ENCODE measurements at places on chromosomes 13 and 19.
A peak's percentile ranks its signal among the peaks of the same experiment; 100 is the strongest.

- peak; percentile 5 for DNase-seq
These were observed 9.1 kb downstream of the MAST1 start for GRCh38 chr19:12847159-12848139.

- DNase-seq, result no peak
These were observed 749 bp upstream of the PAN3 start for GRCh38 chr13:28137596-28137995.

DNA sequence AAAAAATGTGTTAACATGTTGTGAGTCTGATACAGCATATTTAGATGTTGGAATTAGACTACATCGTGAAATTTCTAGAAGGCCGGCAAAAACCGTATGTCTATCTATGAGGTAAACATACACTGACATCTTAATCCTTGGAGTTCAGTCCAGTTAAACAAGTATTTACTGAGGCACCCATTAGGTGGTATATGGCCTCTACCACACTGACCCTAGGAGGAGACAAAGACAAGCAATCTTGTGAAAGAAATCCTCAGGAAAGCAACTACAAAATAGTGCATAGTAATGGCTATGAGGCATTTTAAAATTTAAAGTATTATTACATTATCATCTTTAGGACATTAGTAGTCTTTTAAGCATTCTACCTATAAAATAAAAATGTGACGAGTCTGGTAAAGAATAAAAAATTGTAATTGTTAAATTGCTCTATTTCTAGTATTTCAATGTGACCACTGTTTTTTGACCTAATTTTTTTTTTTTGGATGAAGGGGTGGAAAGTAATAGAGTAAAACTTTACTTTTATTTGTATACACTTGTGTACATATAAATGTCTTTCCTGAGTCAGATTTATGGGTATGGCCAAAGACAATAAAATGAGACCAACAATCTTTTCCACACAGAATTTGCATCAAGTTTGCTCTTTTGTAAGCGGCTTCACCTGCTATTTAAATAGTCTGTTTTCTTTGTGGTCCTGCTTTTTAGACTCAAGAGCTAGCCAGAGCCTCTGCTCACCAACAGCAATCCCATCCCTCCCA, 50.5 kb downstream of the KATNAL1 start:
- no peak for DNase-seq

- DNase-seq, result no peak
These were observed 10.9 kb upstream of the DNMT1 start for GRCh38 chr19:10205636-10206035.

- no peak for DNase-seq
These were observed 9.6 kb downstream of the FAM98C start for GRCh38 chr19:38412491-38412890.

- no peak for DNase-seq
These were observed 1.8 kb upstream of the RUBCNL start for GRCh38 chr13:46388846-46389245.

DNA sequence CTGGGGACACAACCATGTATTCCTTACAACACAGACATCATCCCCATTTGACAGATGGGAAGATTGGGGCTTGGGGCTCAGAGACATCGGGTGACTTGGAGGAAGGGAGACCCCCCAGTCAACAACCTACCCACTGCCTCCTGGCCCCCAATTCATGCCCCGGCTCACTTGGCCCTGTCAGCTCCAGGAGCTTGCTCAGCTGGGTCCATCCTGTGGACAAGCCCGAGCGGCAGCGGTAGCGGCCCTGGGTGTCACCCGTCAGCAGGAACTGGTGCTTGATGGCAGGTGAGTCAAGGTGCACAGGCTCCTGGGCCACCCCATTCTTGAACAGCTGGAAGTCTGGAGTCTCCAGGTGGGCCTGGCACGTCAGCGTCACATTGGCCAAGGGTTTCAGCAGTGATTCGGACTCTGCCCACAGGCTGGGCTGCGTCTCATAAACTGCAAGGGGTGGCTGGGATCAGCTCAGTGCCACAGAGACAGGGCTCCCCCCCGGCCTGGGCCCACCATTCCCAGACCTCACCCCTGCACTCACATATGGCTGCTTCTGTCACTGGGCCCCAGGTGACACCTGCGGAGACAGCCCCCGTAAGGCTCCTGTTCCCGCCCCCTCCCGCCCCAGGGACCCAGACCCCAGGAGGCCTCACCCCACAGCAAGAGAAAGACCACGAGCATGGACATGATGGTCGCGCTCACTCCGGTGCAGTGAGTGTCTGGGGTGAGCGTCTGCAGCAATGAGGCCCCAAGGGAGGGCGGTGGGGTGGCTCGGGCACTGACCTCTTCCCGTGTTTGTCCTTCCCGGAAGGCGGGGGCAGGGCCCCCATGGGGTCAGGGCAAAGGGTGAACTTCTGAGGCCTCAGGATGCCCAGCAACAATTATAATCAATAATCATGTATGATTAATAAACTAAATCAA, at the start of gene A1BG:
Gene A1BG, minus strand, starts transcription at position 733 of the 912 bp plus-strand sequence. Its CDS starts 55 bp downstream, at position 678.
- no peak for DNase-seq

- DNase-seq, result no peak
These were observed 418.9 kb downstream of the DIAPH3 start for GRCh38 chr13:59744747-59745391.

DNA sequence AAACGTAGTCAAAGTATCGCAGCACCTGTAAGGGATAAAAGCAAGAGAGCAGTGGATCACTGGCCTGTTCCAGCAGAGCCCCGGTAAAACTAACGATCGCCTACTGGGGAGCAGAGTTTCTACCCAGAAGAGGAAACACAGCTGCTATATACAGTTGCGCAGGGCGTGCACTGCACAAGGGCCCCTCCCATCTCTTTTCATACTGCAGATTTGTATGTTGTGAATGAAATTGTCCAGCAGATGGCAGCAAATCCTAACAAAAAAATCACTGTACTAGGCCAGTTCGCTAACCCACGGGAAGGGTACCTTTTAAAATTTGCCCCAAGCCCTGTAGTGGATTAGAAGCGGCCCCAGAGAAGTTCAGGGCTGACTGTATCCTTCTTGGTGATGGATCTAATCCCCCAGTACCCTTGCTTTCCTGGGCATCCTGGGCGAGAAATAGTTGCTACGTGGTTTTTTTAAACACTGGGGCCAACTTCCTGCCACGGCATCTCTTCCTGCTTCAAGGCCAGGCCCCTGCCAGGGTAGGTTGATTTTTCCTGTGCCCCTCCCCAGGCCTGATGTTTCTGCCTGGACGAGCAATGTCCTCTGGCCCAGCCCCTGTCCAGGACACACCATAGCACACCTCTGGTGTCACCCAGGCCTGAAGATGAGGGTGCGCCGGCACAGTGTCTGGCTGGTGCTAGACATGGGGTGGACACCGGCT, 127.0 kb downstream of the IER2 start:
- no peak for DNase-seq

- no peak for DNase-seq
These were observed at the start of gene TNFSF13B for GRCh38 chr13:108269601-108270328. TNFSF13B (plus strand) TSS chr13:108269718; CDS start chr13:108269896, 178 bp downstream.

- DNase-seq, result no peak
These were observed 606 bp downstream of the ERCC5 start for GRCh38 chr13:102846261-102847015.

GRCh38 chr19:16860118-16860517, 28.7 kb upstream of the F2RL3 start:
- DNase-seq, result no peak

DNA sequence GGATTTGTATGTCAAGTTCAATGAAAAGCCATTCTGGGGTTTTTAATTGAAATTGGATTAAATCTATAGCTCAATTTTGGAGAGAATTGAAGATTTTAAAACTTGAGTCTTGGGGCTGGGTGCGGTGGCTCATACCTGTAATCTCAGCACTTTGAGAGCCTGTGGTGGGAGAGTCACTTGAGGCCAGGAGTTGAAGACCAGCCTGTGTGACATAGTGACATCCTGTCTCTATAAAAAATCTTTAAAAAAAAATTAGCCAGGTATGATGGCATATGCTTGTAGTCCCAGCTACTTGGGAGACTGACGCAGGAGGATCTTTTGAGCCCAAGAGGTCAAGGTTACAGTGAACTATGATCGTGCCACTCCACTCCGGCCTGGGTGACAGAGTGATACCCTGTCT, 41.2 kb downstream of the VAV1 start:
- DNase-seq, result no peak

GRCh38 chr19:7908742-7909461, 5.2 kb downstream of the MAP2K7 start:
- DNase-seq, result no peak

DNA sequence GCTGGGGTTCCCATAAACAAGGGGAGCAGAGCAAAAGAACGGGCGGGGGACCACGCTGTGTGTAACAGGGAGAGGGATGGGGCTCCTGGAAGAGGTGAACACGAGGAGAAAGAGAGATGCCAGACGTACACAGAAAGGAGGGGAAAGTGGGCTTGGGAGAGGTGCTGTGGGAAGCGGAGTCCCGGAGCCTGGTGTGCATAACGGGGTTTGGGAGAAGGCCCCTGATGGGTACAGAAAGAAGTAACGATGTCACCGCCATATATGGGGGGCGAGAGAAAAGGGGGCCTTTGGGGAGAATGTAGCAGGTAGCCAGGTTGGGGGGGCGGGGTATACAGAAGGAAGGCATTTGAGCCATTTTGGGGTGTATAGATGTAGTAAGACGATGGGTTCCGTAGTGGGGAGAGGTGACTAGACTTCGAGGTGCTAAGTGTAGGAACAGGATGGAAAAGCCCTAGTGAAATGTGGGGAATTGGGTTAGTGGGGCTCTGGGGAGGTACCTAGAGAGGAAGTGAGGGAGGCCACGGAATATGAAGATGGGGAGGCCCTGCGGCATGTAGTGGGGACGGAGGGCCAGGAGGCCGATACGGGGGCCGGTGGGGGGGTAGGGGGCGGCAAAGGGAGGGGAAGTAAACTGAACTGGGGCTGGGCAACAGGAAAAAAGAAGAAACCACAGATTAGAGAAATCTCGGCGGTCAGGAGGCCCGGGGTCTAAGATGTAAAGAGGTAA, 787 bp downstream of the ZNF580 start:
- DNase-seq, result no peak

DNA sequence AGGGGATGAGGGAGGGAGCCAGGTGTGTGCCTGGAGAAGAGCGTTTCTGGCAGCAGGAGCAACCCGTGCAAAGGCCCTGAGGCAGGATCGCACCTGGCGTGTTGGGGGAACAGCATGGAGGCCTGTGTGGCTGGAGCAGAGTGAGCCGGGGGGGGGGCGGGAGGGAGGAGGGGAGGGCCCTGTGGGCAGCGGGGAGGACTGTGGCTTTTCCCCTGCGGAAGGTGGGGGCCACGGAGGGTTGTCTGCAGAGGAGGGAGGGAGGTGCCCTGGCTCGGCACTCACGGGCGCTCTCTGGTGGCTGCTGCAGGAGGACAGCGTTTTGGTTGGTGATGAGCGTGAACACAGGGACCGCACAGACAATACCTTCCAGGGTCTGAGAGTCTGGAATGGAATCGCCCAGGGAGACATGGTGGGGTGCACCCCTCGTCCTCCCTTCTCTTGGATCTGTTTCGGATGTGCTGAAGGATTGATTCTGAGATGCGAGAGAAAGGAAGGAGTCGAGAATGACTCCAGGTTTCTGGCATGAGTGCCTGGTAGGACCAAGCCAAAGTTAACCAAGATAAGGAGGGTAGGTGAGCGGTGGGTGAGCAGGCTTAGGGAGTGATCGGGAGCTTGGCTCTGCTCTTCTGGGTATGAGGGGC, 6.5 kb downstream of the RAB11B start:
- DNase-seq, result no peak

- no peak for DNase-seq
These were observed 58.2 kb downstream of the NUFIP1 start for GRCh38 chr13:44930963-44931623.

- no peak for DNase-seq
These were observed 11.1 kb upstream of the NANOS3 start for GRCh38 chr19:13865571-13866462.

DNA sequence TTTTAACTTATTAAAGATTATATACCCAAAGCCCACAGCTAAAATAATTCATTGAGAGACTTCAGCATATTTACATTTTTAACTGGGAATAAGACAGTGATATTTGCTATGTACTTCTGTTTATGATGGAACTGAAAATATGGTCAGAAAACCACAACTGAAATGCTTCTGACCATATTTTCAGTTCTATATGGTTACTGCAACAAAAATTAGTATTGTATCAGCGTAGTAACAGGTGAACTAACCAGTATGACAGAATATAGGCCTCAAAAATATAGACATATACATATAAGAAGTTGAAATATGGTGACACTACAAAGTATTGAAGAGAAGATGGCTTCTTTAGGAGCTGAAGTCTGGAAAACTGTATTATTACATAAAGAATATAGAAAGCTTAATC, 857.4 kb downstream of the OLFM4 start:
- DNase-seq, result no peak

- no peak for DNase-seq
These were observed 3.8 kb upstream of the MYPOP start for GRCh38 chr19:45906221-45906620.

GRCh38 chr13:38850868-38851626, 139.6 kb downstream of the STOML3 start:
- no peak for DNase-seq

DNA sequence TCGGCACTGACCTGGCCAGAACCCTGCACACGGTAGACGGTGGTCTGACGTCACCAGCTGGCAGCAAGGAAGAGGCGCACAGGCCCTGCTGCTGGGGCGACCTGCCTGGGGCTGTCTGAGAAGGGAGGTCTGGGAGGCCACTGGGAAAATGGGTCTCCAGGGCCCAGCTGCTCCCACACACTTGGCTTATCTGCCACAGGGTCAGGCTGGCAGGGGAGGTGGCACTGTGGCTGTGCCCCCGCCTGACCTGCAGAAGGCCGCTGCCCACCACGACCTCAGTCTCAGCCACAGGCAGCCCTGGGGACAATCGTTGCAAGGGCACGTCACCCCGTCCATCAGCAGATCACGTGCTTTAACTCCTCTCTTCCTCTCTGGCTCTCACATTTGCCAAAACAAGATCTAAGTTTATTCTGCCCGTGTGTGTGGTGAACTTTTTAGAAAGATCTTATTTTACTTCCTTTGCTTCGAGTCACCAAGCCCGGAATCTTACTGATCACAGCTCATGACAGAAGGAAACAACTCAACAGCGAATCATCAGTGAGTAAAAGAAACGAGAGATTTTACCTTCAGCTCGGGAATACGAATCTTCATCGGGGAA, 45.2 kb upstream of the RANBP3 start:
- no peak for DNase-seq

- DNase-seq, result no peak
These were observed 11.6 kb upstream of the RASA3 start for GRCh38 chr13:114143806-114144605.

- no peak for DNase-seq
These were observed 23.8 kb upstream of the WDR88 start for GRCh38 chr19:33108161-33108560.

GRCh38 chr13:44379885-44380284, 6.3 kb downstream of the SERP2 start:
- no peak for DNase-seq

- DNase-seq, result no peak
These were observed 16.8 kb upstream of the COMP start for GRCh38 chr19:18807861-18808331.

DNA sequence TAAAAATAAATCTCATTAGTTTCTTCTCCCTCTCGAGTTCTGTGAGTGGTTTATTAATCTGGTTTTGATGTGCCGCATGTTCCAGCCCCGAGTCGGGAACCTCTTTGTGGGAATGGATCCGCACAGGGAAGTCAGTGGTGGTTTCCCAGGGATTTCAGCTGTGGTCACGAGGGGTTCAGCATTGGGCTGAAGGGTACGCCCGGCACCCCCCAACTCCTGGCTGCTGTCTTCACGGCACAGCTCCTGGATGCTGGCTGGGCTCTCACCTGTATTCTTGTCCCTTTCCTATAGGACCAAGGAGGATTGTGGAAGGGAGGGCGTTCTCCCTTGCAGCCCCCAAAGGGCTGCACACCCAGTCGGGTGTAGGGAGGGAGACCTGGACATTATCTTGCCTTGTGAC, 167.8 kb downstream of the ZNF536 start:
- DNase-seq, result no peak
